ENCODE measurements at places on chromosomes 3 and 15. TPM values are rescaled to one million over a fixed set of nuclear protein-coding genes. Genes with fewer than 3 reads are reported as not detected.

The GP5 gene
- not detected for total RNA-seq

The LMOD3 gene
- total RNA-seq = not detected

The SI gene
- not detected for total RNA-seq

The PRKCD gene
- 4.9 TPM for total RNA-seq

The HRG gene
- total RNA-seq = 1,137 TPM

The FGF7 gene
- total RNA-seq = 0.09 TPM

The ZNF80 gene
- total RNA-seq = not detected

The CAMKV gene
- not detected for total RNA-seq

The PCSK6 gene
- total RNA-seq = 215 TPM

The CCR3 gene
- not detected for total RNA-seq

The DOCK3 gene
- not detected for total RNA-seq

The PGBD4 gene
- 0.95 TPM for total RNA-seq

The CPLX3 gene
- not detected for total RNA-seq

The LARP6 gene
- 1.8 TPM for total RNA-seq

The STIMATE gene
- 28.6 TPM for total RNA-seq

The GREM1 gene
- 0.16 TPM for total RNA-seq

The GOLGA8H gene
- not detected for total RNA-seq

The FAM81A gene
- total RNA-seq = not detected

The ADAMTS7 gene
- total RNA-seq = 1.1 TPM

The FSIP1 gene
- total RNA-seq = 0.74 TPM

The LINGO1 gene
- total RNA-seq = 0.37 TPM

The PSMD2 gene
- 125 TPM for total RNA-seq

The SLCO2A1 gene
- total RNA-seq = 1.3 TPM

The MFSD1 gene
- 35.7 TPM for total RNA-seq

The CATSPER2 gene
- total RNA-seq = 2.4 TPM

The SLC12A6 gene
- total RNA-seq = 5.6 TPM

The GPR62 gene
- total RNA-seq = 0.37 TPM

The SCG5 gene
- total RNA-seq = 4.7 TPM

The CHRNA7 gene
- 0.39 TPM for total RNA-seq

The KIF15 gene
- total RNA-seq = 0.14 TPM

The SCAANT1 gene
- not detected for total RNA-seq

The GOLGA8T gene
- total RNA-seq = 0.58 TPM

The LRRIQ4 gene
- not detected for total RNA-seq

The TLR9 gene
- 0.12 TPM for total RNA-seq

The CAND2 gene
- total RNA-seq = 0.89 TPM

The TJP1 gene
- total RNA-seq = 35.5 TPM

The SCN11A gene
- 0.18 TPM for total RNA-seq

The LYZL4 gene
- total RNA-seq = not detected

The ROPN1 gene
- total RNA-seq = not detected

The CFAP20DC gene
- 0.67 TPM for total RNA-seq

The UACA gene
- 12.8 TPM for total RNA-seq

The GPR149 gene
- total RNA-seq = not detected

The GUCA1C gene
- total RNA-seq = not detected

The ZIC1 gene
- total RNA-seq = 14.6 TPM

The LRRC34 gene
- 0.60 TPM for total RNA-seq

The OR5K4 gene
- total RNA-seq = not detected

The ZDHHC23 gene
- total RNA-seq = 7.3 TPM

The CFAP100 gene
- total RNA-seq = not detected

The CTSH gene
- 183 TPM for total RNA-seq

The KLHDC8B gene
- total RNA-seq = 15.2 TPM

The SERPINI2 gene
- not detected for total RNA-seq

The SCG3 gene
- not detected for total RNA-seq

The C3orf49 gene
- total RNA-seq = not detected

The MASP1 gene
- 146 TPM for total RNA-seq

The RPL15 gene
- 572 TPM for total RNA-seq

The LOXL1 gene
- total RNA-seq = 0.29 TPM
